ENCODE measurements at places on chromosomes 16 and 17.

GRCh38 chr17:20184977-20185619, 175.9 kb downstream of the SPECC1 start:
- DNase-seq: no peak

DNA sequence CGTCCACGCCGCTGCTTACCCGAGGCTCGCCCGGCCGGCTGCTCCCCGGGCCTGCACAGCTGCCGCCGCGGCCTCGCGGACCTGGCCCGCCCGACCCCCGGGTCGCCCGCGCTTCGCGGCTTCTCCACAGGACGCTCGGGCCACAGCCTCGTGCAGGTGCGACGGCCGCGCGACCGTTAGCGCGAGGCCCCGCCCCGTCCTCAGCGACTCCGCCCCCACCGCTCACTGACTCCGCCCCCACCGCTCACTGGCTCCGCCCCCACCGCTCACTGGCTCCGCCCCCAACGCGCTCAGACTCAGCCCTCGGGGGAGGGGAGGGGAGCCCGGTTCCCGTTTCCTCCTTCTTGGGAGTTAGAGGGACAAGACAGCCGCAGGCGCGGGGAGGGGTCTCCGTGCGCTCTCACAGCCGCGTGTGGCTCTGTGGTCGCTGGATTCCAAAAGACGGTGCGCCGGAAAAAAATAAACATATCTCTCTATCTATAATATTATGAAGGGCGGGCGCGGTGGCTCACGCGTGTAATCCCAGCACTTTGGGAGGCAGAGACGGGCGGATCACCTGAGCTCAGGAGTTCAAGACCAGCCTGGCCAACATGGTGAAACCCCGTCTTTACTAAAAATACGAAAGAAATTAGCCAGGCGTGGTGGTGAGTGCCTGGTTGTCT, at the start of gene MEIOB:
Gene MEIOB, minus strand, starts transcription at position 191 of the 662 bp plus-strand sequence. CDS start 3,989 bp downstream, outside the sequence.
- DNase-seq: no peak

GRCh38 chr17:34411646-34412421, 48.8 kb upstream of the CCL1 start:
- no peak for DNase-seq

GRCh38 chr17:32862940-32863339, 14.0 kb downstream of the MYO1D start:
- no peak for DNase-seq

GRCh38 chr17:73794336-73794735, 150.1 kb upstream of the SDK2 start:
- no peak for DNase-seq

- DNase-seq: no peak
Observed at GRCh38 chr16:27483624-27484023, 66.1 kb downstream of the GTF3C1 start.

DNA sequence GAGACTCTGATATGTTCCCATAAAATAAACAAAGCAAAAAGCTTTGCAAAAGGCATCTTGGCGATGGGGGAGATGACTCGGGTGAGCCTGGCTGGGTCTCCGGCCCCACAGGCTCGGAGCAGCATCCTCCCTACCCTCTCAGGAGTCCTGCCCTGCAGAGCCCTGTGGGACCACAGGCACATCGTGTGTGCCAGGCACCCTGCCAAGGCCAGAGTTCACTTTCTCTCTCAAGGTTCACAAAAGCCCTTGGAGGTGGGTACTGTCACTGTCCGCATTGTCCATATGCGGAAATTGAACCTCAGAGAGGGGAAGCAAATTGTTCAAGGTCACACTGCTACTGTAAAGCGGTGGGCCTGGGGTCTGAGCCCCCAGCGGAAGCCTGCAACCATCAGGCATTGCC, 48.5 kb downstream of the CRISPLD2 start:
- no peak for DNase-seq

GRCh38 chr16:972316-973002, 1.7 kb upstream of the LMF1 start:
- DNase-seq: no peak

GRCh38 chr16:85437166-85438052, 175.7 kb upstream of the GSE1 start:
- DNase-seq: no peak

GRCh38 chr17:29778956-29779811, 150.8 kb downstream of the SSH2 start:
- no peak for DNase-seq

GRCh38 chr16:69176033-69176800, 10.7 kb upstream of the SNTB2 start:
- DNase-seq: peak; percentile 56

DNA sequence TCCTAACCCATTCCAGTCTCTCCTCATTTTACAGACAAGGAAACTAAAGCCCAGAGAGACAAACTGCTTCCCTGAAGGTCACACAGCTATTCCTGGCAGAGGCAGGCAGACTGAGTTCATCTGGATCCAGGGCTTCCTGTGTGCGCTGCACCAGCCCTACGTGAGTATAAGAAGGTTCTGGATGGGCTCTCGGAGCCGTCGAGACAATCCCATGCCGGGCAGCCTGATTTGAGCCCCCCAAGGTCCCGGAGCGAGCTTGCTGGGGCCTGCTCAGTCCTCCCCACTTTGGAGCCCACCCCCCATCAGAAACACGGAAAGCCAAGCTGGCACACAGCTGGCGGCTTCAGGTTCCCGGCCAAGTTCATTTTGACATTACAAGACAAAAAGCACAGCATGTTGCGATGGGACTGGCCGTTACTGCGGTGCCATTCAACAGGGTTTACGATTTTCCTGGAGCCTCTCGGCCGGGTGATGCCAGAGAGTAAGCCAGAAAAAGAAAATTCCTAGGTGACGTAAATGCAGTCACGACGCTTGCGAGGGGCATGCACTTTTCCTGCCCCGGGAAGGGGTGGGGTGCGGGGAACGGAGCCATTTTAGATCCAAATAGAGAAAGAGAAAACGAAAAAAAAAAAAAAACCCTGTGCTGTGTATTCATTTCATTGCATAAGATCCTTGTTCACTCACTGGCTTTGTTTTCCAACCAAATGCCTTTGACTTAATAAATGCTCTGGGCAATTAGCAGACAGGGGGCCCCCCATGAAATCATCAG, 167.1 kb upstream of the FOXF1 start:
- no peak for DNase-seq

DNA sequence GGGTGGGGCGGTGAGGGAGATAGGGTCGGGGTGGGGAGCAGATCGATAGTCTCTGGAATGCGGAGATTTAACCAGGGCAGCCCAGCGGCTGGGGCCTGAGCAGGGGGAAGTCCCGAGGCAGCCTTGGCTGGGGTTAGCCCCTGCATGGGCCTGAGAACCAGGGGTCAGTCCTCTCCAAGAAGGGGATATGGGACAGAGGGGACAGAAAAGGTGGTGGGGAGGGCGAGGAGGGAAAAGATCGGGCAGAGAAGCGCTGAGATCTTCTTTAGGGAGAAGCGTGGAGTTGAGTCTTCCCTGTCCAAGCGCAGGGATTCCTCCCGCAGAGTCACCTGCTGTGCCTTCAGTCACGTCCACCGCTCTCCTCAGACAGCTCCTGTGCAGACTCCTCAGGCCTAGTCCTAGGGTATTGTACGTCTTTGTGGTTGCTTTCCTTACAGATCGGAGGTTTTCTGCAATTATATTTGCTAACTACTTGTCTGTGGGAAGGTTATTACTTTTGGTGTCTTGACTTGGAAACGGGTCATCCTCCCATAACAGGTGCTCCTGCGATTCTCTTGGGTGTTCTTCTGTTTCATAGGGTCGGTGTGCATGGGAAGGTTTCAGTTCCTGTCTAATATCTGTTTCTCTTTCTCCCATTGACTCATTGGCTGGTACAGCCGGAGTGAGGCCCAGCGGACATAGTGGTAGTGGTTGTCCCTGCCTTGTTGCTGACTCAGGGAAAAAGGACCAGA, 952 bp downstream of the CD300A start:
- no peak for DNase-seq

DNA sequence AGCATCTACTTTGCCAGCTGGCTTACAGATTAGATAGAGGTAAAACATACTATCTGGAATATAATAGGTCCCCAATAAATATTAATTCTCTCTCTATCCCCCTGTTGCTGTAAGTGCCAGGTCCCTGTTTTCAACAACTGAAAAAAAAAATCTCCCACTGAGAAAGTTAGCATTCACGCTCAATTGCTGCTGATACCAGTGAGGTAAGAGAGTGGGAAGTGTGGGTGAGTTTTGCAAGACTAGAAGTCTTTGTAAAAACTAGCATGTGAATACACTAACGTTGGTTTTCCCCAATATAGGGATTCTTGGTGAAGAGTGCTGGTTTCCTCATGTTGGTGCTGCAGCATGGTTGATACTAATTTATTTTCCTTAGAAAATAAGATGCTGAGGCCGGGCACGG, 11.7 kb upstream of the TAOK1 start:
- DNase-seq: no peak

GRCh38 chr17:9905902-9906301, 831 bp upstream of the RCVRN start:
- DNase-seq: no peak
